ENCODE measurements at places on chromosomes 2 and 18.
A peak's percentile ranks its signal among the peaks of the same experiment; 100 is the strongest.

- DNase-seq = no peak
Measured at GRCh38 chr2:230677201-230677946, 35.3 kb upstream of the CAB39 start.

DNA sequence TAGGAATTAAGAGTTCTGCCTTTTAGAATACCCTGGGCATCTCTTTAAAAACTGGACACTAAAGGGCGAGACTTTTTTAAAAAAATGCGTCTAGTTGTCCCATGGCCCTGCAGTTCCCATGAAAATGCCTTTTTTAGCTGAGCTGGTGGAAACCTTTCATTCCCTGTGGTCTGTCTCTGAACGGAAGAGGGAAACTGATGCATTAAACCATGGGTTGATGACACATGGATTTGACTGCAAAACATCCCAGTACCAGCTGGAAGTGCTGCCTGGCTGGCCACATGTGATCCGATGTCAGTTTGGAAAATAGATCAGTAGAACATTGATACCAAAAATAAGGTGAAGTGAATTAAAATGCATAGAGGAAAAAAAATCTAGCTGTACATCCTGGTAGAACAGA, 129.2 kb downstream of the MYO1B start:
- DNase-seq = no peak

GRCh38 chr2:68263632-68264031, 11.3 kb upstream of the PPP3R1 start:
- DNase-seq = no peak

DNA sequence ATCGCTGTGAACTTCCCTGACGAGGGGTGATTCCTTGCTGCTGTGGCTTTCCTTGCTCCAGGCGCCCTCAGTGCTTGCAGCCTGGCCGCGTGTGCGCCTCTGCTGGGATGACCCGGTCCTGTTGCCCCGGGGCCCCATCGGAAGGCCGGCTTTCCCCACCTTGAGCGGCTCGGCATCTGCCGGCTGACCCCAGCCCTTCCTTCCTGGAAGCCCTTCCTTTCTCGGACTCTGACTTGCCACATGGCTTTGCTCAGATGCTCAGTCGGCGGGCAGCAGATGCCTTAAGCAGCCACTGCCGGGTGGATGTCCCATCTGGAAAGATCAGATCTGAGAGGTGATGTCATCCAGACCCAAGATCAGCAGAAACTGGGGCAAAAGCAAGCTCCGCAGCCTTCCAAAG, 100.5 kb upstream of the ODC1 start:
- DNase-seq = no peak

- DNase-seq = no peak
Measured at GRCh38 chr2:216159646-216160045, 50.5 kb downstream of the XRCC5 start.

DNA sequence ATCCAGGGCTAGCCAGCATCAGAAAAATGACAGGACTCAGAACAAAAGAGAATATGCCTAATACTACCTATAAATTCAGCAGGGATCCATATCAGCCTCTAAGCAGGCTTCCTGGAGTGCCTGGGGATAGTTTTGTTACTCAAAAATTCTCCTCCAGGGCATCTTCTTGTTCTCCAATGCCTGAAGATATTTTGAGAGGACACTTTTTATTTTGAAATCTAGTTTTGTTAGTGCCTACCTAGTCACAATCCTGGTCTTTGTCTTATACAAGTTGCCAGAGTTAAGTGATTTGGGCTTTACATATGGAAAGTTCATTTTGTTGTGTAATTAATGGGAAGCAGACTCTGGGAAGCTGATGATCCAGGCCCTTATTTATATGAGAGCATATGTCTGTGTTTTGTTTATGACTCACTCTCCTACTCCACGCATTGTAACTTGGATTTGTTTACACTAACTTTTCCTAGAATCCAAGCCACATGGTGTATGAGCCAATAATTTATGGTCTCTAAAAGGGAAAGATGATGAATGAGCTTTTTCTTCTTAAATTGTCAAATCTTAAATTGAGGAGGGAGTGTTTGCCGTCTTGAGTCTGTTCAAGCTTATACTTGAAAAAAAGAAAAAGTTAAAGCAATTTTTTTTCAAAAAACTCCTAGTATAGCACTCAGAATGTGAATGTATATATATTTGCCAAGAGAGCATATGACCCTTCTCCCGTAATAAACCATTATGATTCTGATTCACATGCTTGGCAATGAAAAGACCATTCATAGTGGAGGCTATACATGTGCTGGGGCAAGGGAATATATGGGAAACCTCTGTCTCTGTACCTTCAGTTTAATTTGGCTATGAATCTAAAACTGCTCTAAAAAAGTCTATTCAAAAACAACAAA, 370.3 kb downstream of the SETBP1 start:
- DNase-seq = no peak

DNA sequence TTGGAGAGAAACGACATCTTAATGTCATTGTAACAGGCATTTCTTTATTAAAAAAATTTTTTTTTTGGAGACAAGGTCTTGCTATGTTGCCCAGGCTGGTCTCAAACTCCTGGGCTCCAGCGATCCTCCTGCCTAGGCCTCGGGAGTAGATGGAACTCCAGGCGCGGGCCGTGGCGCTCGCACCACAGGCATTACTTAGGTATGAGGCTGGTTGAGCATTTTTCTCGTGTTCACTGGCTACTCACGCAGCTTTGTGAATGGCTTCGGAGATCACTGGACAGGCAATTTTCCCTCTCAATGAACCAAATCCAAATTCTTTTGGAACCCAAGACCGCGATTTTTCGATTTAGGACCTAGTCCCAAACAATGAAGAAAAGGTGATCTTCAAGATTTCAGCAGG, 795 bp upstream of the TCF7L1 start:
- DNase-seq = no peak

DNA sequence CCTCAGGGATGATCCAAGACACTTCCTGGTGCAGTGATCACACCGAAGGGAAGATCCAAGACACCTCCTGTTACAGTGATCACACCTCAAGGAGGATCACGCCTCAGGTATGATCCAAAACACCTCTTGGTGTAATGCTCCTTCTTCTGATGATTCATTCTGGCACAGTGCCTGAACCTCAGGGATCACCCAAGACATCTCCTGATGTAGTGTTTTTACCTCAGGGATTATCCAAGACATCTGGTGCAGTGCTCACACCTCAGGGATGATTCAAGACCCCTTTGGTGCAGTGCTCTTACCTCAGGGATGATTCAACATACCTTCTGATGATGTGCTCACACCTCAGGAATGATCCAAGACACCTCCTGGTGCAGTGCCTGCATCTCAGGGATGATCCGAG, 124.4 kb downstream of the ASB1 start:
- no peak for DNase-seq

DNA sequence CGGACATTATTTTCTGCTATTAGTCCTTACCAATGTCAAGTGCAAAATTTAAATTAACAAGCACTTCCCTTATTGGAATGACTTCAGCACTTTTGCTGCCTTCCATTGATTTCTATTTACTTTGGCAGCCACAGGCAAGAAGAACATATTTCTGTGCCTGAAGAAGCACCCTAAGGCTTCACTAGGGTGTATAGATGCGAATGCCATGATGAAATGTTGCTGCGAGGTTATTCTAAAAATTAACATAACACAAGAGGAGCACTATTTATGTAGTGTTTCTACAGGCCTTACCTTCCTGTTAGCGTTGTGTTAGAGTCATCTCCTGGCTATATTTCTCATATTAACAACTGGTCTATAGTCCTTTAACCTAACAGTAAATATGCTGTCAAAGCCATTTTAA, 365.0 kb upstream of the HNRNPA3 start:
- no peak for DNase-seq

- DNase-seq = no peak
Measured at GRCh38 chr2:74155830-74156229, 8.1 kb upstream of the BOLA3 start.

GRCh38 chr2:121338281-121338680, 53.3 kb upstream of the TFCP2L1 start:
- no peak for DNase-seq

GRCh38 chr2:30288561-30288960, 57.2 kb downstream of the LBH start:
- no peak for DNase-seq

DNA sequence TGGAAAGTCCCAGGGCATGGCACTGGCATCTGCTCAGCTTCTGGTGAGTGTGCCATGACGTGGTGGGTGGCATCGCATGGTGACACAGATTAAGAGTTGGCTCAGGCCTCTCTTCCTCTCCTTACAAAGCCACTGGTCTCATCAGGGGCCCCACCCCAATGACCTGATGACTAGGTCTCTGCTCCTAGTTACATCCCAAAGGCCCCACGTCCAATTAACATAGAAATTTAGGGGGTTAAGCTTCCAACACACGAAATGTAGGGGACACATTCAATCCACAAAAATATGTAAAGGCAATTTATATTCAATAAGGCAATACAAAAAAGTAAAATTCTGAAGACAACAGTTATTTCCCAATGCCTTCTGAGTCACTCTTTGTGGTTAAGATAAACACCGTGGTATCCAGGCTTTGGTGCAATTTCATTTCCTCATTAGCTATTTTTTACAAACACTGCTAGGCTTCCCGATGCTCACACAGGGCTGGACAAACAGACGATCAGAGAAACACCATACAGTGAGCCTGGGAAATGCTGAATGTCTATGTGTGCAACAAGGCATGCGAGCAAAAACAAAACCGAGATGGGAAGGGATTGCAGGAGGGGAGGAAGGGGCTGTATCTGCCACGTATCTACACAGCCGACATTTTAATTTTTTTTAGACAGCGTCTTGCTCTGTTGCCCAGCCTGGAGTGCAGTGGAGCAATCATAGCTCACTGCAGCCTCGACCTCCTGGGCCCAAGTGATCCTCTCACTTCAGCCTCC, 67.2 kb downstream of the MBP start:
- no peak for DNase-seq

DNA sequence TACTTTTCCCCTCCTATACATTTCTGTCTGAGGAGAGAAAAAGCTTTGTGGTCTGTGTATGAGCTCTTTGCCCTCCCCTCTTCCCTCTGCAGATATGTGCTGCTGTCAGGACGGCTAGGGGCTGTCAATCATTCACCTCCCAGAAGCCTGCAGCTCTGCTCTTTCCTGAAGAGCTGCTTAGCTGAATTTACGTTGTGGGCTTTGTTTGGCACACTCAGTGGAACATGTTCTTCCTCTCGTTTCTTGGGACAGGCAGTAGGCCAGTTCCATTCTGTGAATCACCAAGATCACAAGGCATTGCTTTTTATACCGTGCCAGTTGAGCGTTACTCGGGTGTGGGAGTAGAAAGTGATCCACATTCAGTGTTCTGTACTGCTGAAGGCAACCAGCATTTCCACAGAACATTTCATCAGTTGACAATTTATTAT, 136.7 kb downstream of the LAMA3 start:
- no peak for DNase-seq

DNA sequence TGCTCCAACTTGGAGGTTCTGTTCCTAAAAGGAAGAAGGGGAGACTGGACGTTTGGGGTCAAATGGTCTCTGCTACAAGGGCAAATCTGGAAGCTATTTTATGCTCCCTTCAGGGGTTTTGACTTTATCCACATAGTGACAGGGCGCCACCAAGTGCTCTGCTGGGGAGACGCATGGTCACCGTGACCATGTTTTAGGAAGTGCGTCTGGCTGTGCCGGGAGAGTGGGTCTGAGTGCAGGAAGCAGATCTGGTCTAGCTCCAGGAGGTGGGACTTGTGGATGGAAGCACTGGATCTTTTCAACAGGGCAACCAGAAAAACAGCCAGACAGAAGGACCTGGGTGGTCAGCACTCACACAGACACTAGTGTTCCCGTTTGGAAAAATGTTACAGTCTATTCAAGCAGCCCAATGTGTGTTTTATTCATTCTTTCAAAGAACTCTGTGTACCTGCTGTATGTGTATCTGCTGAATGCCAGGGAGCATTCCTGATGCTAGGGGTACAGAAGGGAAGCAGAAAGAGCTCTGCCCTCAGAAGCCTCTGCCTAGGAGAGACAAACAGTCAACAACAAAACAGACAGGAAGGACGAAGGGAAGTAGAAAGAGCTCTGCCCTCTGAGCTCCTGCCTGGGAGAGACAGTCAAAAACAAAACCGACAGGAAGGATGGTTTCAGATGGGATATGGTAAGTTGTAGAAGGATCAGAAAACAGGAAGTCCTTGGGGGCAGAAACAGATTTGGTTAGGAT, 14.3 kb downstream of the IMPA2 start:
- peak; percentile 17 for DNase-seq

DNA sequence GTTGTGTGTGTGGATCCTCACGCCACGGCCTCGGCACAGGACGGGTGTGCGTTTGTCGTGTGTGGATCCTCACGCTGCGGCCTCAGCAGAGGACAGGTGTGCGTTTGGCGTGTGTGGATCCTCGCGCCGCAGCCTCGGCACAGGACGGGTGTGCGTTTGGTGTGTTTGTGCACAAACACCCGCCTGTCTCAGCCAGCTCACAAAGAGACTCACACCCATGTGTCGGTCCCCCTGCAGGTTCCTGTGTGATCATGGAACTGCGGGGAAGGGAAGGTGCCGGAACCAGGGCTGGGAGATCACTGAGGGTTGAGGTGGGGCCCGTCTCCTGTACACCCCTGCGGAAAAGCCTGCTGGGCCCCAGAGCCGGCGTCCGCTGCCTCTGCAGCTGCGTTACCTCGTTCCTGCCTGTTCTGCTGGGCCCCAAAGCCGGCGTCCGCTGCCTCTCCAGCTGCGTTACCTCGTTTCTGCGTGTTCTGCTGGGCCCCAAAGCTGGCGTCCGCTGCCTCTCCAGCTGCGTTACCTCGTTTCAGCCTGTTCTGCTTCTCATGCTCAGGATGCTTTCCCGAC, 53.6 kb downstream of the CTDP1 start:
- no peak for DNase-seq

- DNase-seq = no peak
Measured at GRCh38 chr18:48481092-48481491, 57.7 kb upstream of the CTIF start.

- DNase-seq = no peak
Measured at GRCh38 chr2:115199966-115200365, 757.5 kb downstream of the DPP10 start.

DNA sequence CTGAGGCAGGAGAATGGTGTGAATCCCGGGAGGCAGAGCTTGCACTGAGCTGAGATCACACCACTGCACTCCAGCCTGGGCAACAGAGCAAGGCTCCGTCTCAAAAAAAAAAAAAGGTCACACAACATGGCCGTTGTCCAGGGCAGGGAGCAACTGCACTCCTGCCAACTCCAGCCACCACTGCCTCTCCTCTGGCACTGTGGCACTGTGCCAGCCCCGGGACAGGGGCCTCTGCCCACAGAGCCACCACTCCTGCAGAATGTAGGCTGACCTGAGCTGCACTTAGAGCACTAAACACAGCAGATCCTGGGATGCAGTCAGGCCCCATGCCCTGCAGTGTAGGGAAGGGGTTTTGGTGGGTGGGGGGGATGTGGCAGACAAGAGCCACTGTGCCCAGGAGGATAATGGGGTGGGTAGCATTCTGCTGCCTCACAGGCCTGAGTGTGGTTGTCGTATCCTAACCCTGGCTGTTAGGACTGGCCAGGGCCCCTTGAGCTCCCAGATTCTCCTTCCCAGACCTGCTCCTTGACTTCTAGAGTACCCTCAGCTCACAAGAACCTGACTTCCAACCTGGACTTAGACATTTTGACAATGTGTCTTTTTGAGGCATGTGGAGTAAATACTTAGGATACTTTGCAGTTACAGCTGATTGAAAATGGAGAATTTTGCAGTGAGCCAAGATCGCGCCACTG, 69.4 kb upstream of the SH3RF3 start:
- DNase-seq = no peak

All from stimulated activated CD8-positive, alpha-beta memory T cell treated with anti-CD3 and anti-CD28 coated beads, Interleukin-15, amount 100 ng/mL, for 4 hours (primary cell).